ENCODE measurements at places on chromosomes 6 and 20. TPM values are rescaled to one million over a fixed set of nuclear protein-coding genes. Genes with fewer than 3 reads are reported as not detected.

- DNase-seq = peak; percentile 6
These were observed 845 bp downstream of the ZMYND8 start for GRCh38 chr20:47355489-47356219.

DNA sequence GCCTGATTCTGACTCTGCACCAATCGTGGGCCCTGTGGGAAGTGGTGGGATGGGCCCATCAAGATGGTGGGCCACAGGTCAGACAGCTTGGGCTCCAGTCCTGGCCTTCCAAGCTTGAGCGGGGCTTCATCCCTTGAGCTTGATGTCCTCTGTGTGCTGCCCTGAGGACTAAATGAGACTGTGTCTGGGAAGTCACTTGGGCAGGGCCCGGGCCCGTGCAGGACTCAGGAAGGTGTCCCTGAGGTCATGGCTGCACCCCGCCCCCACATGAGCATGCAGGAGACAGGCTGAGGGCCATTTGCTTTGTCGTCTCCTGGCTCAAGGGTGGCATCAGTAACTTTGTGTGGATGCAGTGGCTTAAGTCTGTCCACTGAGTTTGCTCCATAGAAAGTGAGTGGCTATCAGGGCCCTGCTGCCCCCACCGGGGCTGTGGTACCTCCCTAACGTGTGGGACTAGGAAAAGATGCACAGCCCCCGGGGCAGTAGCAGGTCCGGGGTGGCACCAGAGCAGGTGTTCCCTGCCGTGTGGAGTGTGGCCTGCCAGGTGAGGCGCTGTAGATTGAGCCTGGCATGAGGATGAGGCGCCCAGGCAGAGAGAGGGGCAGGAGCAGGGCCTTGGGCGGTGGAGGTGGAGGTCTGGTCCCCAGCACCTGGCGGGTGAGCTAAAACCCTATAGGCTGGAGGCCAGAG, 298.6 kb downstream of the TAF4 start:
- DNase-seq = no peak

The SDHAF4 gene
- total RNA-seq = 5.4 TPM

GRCh38 chr6:123810948-123811347, 7.3 kb downstream of the NKAIN2 start:
- DNase-seq = no peak

The SLC35D3 gene
- total RNA-seq = not detected

The PRL gene
- not detected for total RNA-seq

- no peak for DNase-seq
These were observed 59.3 kb downstream of the BCKDHB start for GRCh38 chr6:80165819-80166218.

DNA sequence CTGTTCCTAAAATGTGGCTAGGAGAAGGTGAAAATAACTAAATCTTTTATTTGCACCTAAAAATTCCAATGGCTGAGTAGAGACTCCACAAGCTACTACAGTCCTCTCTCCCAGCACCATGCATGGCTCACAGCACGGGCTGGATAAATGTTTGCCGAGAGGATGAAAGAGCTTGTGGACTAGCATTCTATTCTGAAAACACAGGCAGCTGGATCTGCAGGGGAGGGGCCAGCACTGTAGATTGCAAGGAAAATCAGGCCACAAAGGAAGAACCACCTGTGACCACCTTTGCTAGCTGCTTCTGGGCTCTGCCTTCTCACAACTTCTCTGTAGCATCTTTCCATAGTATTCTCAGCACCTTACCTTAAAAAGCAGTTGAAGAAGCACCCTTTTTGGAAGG, 46.6 kb downstream of the CLIC5 start:
- no peak for DNase-seq

- peak; percentile 67 for DNase-seq
These were observed 636 bp downstream of the RCAN2 start for GRCh38 chr6:46490425-46491200.

DNA sequence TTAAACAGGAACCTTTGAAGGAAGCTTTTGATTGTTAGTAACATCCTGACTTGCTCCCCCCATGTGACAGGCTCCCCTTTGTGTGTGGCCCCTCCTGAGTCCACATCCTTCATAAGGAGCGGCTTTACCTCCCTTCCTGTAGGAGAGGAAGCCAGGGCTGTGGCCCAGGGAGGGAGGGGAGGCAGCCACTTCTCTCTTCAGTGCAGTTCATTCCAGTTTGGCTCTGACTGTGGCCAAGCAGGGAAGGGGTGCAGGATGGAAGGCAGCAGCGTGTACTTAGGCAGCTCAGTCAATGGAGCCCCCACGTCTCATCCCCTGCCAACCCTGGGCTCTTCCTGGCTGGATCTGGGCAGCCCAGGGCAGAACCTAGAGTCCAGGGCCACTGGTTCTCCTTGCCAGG, 295.2 kb downstream of the QKI start:
- no peak for DNase-seq

The AIF1 gene
- total RNA-seq = 8.3 TPM

The PGC gene
- total RNA-seq = not detected

DNA sequence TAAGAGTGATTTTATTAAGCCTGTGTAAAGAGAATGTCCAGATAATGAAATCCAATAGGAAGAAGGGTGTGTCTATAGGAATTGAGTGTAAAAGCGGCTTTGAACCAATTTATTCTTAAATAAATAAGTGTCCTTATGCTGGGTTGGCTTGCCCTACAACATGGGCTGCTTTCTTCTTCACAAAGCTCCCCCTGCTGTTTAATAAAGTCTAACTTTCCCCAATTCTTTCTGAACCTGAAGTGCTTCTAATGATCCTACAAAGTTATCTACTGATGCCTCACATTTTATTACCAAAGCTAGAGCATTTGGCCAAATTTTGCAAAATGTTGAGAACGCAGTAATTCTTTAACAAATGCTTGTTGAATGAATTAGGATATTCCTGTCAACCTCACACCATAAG, 36.3 kb upstream of the SIRT5 start:
- no peak for DNase-seq

GRCh38 chr6:150729188-150729748, 129.6 kb downstream of the PLEKHG1 start:
- no peak for DNase-seq

GRCh38 chr6:157128235-157128775, 195.0 kb downstream of the TMEM242 start:
- no peak for DNase-seq

The FAM217A gene
- total RNA-seq = not detected

The VNN1 gene
- 364 TPM for total RNA-seq

- DNase-seq = no peak
These were observed 1.2 kb downstream of the GPRC6A start for GRCh38 chr6:116827561-116828240.

DNA sequence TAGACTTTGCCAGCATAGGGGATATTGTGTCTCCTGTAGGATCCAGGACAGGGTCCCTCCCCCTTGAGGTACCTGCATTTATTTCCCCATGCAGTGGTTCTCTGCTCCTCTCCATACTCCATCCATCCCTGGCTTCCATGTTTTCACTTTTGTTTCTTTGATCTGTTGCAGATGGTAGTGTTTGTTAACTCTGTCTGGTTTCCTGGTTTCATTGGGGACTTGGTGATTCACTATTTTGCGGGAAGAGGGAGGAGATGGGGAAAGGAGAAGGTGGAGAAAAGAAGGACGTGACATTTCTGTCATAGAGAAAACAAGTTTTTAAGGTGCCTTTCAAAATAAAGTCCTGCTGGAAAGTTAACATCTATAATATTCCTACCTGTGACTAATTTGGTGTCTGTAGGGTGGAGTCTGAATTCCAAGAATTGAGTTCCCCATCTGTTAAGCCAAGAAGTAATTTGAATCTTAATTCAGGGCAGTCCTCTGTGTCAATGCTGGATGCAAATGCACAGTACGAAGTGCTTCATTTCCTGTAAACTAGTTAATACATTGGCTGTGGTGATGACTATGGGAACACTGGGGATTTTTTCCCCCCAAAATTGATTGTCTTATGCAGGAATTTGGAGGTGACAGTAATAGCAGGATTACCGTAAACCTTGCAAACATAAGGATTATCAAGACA, 6.9 kb upstream of the RNF144B start:
- no peak for DNase-seq

The E2F1 gene
- total RNA-seq = 7.3 TPM

DNA sequence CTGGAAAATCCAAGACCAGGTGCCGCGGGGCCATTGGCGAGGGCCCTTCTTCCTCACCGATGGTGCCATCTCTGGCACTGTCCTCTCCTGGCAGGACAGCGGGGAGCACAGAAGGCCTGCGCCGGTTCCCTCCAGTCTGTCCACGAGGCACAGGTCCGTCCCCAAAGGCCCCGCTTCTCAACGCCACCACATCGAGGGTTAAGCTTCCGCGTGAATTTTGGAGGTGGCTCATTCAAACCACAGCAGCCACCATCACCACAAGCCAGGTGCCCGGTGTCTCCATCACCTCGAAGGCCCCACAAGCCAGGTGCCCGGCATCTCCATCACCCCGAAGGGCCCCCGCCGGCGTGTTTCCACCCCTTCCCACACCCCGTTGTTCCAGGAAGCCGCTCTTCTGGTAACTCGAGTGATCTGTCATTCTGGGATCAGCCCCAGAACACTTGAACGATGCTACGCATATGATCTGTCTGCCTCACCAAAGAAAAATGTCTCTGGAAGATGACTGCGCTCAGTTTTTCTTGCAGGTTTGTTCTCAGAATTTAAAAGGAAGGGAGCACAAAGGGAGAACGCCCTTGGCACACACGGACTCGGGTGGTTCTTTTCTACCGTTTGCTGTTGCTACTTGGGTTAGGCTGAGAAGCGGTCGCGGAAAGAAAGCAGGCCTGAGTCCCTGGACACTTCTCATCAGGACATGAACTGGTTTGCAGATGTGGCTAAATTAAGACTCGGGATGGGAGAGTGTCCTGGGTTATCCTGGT, 9.9 kb upstream of the KIF25 start:
- DNase-seq = no peak

The SOX18 gene
- total RNA-seq = 4.8 TPM

DNA sequence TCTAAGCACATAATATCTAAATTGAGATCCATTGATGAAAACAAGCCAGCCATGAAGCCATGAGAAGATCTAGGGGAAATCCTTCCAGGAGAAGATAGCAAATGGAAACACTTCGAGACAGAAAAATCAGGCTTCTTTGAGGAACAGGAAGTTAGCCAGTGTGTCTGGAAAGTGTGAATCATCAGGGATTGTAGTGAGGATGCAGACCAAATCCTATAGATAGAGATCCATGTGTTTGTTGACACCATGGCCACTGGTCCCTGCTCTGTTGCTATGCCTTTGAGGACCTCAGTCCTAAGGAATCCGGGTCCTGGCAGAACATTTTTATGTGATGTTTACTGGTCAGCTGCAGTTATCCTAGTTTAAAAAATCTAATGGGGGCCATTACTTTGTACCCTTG, 6.6 kb upstream of the ELOVL2 start:
- DNase-seq = no peak

- DNase-seq = no peak
These were observed 528.3 kb downstream of the CD83 start for GRCh38 chr6:14645841-14646240.

- DNase-seq = no peak
These were observed 526.1 kb downstream of the CDH26 start for GRCh38 chr20:60484316-60484715.

GRCh38 chr6:53418288-53418687, 69.5 kb upstream of the ELOVL5 start:
- DNase-seq = no peak

DNA sequence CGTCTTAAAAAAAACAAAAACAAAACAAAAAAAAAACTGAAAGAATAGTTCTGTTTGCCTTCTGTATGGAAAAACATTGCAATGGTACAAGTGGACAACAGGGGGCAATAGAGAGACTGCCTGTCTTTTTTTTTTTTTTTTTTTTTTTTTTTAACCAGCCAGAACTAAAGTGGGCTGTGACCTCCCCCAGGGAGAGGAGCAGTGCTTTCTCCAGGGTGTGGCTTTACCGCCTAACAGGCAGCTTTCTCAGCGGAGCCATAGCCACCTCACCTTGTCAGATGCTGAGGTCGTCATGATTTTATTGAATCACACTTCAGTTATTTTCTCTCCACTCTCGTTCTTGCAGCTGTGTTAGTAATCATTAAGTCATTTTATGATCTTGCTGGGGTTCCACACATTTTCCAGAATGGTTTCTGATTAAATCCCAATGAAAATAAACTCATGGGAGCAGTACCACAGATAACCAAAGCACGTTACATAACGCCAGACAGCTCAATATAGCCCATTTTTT, 78.4 kb downstream of the GMPR start:
- no peak for DNase-seq

The NFATC2 gene
- total RNA-seq = 4.2 TPM

GRCh38 chr6:470901-471448, 79.4 kb downstream of the IRF4 start:
- no peak for DNase-seq

The GPSM3 gene
- total RNA-seq = 4.0 TPM

GRCh38 chr6:119171864-119172588, 93.6 kb upstream of the FAM184A start:
- no peak for DNase-seq

DNA sequence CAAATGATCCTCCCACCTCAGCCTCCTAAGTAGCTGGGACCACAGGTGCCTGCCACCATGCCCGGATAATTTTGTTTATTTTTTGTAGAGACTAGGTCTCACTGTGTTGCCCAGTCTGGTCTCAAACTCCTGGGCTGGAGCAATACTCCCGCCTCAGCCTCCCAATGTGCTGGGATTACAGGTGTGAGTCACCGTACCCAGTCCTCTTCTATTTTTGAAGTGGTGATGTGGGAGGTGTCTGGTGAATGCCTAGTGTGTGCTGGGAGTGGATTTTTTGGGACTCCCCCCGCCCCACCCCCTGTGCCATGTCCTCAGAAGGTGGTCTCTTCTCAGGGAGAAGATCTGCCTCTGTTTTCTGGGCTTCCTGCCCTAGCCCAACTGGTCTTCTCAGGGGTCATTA, 47.9 kb upstream of the CLDN20 start:
- no peak for DNase-seq

- no peak for DNase-seq
These were observed 83.2 kb downstream of the DLL1 start for GRCh38 chr6:170207586-170208181.

DNA sequence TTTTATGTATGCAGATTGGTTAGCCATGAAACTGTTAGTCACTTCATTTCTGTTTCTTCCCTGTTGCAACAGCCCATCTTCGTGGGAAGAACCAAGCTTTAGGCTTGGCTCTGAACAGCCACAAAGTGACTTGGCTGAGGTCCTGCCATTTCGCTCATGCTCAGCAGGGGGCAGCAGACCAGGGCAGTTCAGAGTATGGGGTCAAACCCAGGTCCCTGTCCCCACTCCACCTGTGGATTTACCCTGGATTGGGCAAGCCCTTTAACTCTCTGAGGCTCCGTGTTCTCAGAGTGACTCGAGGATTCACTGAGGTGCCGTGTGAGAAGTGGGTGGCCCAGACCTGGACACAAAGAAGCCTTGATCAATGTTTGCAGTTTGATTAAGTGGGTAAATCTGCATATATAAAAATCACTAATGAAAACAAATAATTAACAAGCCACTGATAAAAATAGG, 19.8 kb upstream of the MAP1LC3A start:
- peak; percentile 82 for DNase-seq
